Esophagus muscularis mucosa (tissue), 4 donors: ENCODE measurements at places on chromosomes 2 and 18. TPM values are rescaled to one million over a fixed set of nuclear protein-coding genes. Genes with fewer than 3 reads are reported as not detected.

PFN4 gene
- 0.83 TPM for total RNA-seq

CCDC74B gene
- total RNA-seq, result 3.5 TPM

TRPM8 gene
- not detected for total RNA-seq

UGT1A5 gene
- not detected for total RNA-seq

IKZF2 gene
- total RNA-seq, result 6.5 TPM
